ENCODE measurements at places on chromosomes 5 and 9.

- no peak for DNase-seq
Observed at GRCh38 chr9:74220327-74220726, 276.8 kb upstream of the RORB start.

DNA sequence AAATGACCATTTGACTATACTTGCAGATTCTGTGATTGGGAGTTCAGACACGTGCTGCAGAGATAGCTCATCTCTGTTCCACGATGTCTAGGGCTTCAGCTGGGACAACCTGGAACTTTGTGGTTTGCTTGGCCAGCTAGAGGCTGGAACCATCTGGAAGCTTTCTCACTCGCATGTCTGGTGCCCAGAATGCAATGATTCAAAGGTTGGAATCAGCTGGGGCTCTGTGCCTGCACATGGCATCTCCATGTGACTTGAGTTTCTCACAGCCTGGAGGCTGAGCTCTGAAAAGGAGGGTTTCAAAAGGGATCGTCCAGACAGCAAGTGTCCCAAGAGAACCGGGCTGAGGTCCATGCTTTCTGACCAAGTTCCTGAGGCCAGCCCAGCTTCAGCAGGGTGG, 465.2 kb downstream of the GADD45G start:
- DNase-seq: no peak

GRCh38 chr5:14144586-14145434, 1.7 kb downstream of the TRIO start:
- peak; percentile 77 for DNase-seq

- DNase-seq: no peak
Observed at GRCh38 chr5:98721231-98721928, 52.1 kb upstream of the RGMB start.

DNA sequence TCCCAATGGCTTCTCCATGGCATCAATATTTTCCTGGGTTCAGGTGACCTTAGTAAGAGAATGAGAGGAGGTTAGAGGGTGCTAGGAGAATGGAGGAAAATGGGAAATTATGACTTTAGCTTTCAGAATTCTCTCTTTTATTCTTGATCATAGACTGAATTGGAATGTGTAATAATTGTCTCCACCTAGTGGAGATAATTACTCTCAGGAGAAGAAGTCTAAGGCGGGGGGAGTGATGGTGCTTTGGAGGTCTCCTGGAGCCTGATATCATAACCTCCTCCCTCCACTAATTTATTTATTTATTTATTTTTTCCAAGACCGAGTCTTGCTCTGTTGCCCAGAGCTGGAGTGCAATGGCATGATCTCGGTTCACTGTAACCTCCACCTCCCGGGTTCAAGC, 221.3 kb downstream of the GRIA1 start:
- no peak for DNase-seq

GRCh38 chr9:6052293-6052919, 37.0 kb upstream of the RANBP6 start:
- DNase-seq: no peak

DNA sequence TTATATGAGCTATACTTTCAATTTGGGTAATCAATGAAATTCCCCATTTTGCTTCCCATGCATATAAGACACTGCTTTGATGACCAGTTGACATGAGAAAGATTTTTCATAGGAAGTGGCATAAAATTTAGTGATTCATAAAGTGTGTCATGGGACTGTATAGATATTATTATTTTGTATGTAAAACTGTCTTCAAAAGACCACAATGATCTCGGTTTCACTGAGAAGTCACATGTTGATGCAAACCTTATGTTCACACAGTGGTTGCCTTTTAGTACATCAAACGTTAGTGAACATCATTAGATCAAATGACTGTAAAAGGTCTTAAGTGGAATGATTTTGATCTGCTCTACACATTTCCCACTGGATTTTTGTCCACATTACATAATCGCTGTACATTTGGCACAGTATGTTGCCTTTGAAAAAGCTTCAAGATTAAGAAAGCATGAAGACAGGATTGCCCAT, 349.2 kb upstream of the MEF2C start:
- DNase-seq: no peak

- DNase-seq: no peak
Observed at GRCh38 chr5:88142636-88142885, 126.1 kb downstream of the TMEM161B start.

DNA sequence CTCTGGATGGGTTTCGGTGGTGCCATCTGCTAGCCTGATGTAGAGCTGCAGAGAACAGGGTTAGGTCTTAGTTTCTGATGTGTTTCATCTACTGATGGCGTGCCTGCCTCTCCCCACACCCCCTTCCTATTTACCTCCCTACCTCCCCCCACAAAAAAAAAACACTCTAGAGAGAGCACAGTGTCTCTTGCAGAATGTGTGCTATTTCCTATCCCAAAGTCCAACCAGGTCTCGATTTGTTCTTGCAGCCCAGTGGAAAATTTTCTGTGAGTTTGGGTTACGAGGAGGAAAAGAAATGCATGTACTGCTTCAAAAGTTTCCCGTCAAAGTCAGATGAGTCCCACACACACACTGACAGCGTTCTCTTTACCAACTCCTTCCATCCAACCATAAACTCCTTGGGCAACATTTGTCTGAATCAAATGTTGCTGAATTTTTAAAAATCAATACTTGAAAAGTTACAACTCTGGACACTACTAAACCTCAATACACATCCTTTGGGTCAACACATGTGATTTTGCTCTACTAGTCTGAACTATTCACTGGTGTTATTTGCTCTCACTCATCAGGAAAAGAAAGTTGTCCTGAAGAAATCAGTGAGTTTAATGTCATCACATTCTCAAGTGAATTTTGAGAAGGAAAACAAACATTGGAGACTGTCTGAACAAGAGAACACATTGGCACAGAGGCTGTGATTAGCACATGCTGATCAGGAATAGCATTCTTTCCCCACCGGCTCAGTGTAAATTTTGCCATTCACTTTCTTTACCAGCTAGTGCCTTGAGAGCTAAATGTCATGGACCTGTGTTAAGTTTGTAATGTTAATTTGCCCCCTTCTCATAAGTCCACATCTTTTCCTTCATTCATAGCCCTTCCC, 84.1 kb downstream of the MAMDC2 start:
- DNase-seq: no peak

GRCh38 chr5:154193701-154194121, 3.2 kb downstream of the GALNT10 start:
- DNase-seq: no peak

Measured in HT-29 (cell line).